CD4-positive, CD25-positive, alpha-beta regulatory T cell (primary cell): ENCODE measurements at places on chromosomes 7 and 10. TPM values are rescaled to one million over a fixed set of nuclear protein-coding genes. Genes with fewer than 3 reads are reported as not detected.

DNA sequence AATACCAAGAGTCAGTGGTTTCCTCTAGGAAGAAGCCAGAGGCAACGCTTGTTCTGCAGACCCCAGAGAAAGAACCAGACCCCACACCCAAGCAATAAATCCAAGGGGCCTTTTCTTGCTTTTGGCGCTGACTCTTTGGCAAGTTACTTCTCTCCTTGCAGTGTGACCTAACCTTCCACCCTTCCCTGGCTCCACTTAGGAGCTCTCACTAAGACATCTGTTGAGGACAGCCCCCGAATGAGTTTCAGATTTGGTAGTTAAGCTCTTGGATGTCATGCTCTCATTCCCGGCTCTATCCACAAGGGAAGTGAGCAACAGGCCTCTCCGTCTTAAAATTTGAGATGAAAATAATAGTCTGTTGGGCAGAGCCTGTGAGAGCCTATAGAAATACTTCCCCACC is 50.6 kb upstream of the FAM204A start:
- no peak overlapping the region for H3K27ac ChIP-seq
- peaks cover 1% of the 10 kb centered on the region for H3K27me3 ChIP-seq
- no peak overlapping the region for H3K4me3 ChIP-seq
- DNase-seq, result no peak
- H3K36me3 ChIP-seq, result no peaks in the 10 kb centered on the region
- H3K4me1 ChIP-seq, result no peaks in the 10 kb centered on the region

- H3K27ac ChIP-seq, result no peak overlapping the region
- no peaks in the 10 kb centered on the region for H3K4me1 ChIP-seq
- H3K27me3 ChIP-seq, result no peaks in the 10 kb centered on the region
- H3K4me3 ChIP-seq, result no peak overlapping the region
- DNase-seq, result no peak
- no peaks in the 10 kb centered on the region for H3K36me3 ChIP-seq
Observed at GRCh38 chr7:115340828-115341227, 418.9 kb downstream of the MDFIC start.

GRCh38 chr10:14625192-14625631 is 149.5 kb downstream of the FAM107B start:
- H3K27ac ChIP-seq, result no peak overlapping the region
- H3K27me3 ChIP-seq, result no peaks in the 10 kb centered on the region
- DNase-seq, result no peak
- no peak overlapping the region for H3K4me3 ChIP-seq
- H3K36me3 ChIP-seq, result no peaks in the 10 kb centered on the region

The NODAL gene
- 0.09 TPM for polyA plus RNA-seq

The PDE1C gene
- not detected for polyA plus RNA-seq

The OPTN gene
- 71.9 TPM for polyA plus RNA-seq

DNA sequence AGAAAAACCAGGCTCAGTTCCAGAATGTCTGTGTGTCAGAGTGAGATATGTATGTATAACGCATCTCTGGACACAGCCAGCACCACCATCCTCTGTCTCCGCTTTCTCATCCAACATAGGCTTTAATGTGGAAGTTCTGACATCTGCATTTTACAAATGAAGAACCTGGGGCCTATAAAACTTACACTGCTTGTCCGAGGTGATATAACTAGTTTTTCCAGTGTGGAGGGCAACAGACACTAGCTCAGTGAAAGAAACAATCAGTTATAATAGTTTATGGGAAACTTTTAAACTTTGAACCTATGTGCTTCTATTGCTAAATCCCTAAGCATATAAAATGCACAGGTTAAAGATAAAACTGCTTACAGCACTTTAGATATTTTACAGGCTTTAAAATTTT is 208.7 kb downstream of the CRPPA start:
- no peaks in the 10 kb centered on the region for H3K27me3 ChIP-seq
- H3K36me3 ChIP-seq, result no peaks in the 10 kb centered on the region
- no peak overlapping the region for H3K27ac ChIP-seq
- H3K4me3 ChIP-seq, result no peak overlapping the region
- H3K4me1 ChIP-seq, result no peaks in the 10 kb centered on the region

DNA sequence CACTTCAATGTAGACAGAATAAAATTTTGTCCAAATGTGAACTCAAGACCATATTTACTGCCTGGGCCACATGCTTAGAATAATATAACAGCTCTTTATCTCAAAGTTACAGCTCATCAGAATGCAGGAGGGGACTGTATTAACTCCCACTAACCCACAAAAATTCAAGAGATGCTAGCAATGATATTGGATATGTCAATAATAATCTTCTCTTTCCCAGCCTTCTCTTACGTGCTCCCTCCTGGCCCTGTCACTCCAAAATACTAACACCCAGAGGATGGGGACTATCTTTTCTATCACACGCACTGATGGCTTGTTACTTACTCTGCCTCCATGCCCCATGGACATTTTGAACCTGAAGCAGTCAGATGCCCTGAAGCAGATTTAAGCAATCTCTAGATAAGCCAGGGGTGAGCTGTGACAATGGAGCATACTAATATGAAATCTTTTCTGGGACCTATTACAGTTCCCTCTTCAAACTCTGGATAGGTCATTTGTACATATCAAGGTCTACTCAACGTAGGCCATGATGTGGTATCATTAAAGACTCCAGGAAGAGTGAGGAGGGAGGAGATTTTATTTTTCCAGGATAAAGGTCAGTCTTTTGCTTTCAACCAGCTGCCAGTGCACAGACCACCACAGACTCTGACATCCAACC is 803.0 kb downstream of the GRM8 start:
- H3K27me3 ChIP-seq, result no peaks in the 10 kb centered on the region
- H3K36me3 ChIP-seq, result no peaks in the 10 kb centered on the region
- no peak overlapping the region for H3K4me3 ChIP-seq
- DNase-seq, result no peak
- H3K4me1 ChIP-seq, result no peaks in the 10 kb centered on the region
- no peak overlapping the region for H3K27ac ChIP-seq

DNA sequence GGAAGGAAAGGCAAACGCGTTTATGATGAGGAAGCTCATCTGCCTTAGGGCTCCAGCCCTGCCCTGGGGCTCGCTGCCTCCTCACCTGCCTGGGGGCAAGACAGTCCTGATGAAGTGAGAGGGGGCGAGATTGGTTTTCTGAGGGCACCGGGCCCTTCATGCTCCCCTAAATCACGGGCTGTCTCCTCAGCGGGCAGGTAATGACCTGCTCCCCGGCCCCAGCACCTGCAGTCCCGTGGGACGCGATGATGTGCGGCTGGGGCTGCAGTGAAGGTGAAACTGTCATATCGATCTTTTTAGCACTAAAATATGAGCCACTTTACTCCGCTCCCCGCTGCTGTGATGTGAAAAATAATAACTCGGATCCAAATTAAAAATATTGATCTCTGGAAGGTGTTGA is 120.2 kb downstream of the INPP5A start:
- no peaks in the 10 kb centered on the region for H3K27me3 ChIP-seq
- H3K36me3 ChIP-seq, result no peaks in the 10 kb centered on the region
- H3K4me1 ChIP-seq, result no peaks in the 10 kb centered on the region

DNA sequence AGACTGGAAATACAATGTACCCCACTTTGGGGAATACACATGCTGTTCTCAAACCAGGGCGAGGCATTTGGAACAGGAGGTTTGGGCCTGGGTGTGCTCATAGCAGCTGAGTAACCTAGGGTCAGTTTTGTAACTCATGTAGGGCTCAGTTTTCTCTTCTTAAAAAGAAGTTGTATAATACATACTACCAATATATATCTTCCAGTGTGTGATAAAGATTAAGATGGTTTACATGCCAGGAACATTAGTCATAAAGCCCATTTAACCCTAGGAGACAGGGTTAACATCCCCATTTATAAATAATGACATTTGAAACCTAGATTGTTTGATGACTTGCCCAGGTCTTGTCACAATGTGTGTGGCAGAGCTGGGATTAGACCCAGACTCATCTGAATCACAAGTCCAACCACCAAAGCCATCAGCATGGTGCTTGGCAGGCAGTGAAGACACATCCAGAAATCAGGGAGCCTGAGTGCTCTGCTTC is 6.0 kb downstream of the AKR1B10 start:
- peaks cover 4% of the 10 kb centered on the region for H3K27me3 ChIP-seq
- no peak overlapping the region for H3K4me3 ChIP-seq
- no peaks in the 10 kb centered on the region for H3K4me1 ChIP-seq
- no peak for DNase-seq

DNA sequence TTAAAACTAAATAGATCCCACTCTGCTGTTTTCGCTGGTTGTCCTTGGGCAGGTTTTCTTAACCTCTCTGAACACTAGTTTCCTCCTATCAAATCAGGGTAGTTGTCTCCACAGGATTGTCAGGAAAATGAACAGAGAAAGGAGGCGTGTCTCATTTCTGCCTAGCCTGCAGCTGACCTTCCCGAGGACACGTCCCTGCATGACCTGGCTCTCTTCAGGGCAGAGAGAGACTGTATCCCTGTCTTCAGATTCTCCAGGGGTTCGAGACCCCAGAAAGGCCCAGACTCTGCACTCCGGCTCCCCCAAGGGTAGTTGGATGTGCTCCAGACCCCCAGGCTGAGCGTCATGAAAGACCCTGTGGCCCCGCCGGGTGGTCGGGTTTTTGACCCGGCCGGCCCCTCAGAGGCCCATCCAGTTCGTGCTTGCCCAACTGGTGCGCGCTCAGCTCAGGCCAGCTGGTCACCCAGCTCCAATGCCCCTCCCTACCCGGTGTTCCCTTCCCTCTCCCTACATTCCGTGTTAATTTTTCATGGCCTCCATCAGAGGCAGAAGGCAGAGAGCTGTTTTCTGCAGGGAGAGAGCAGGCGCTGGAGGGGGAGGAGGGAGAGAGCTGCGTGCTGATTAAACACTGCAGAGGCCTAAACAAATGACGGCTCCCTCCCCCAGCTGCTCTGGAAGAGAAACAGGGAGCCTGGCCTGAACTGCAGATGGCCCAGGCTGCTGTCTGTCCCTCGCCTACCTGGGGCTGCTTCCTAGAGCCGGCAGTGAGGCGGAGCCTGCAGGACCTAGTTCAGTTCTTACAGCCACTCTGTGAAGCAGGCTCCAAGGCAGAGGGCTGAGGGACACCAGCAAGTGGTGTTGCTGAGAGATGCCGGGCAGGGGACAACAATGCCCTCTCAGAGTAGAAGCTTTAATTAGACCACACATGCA is 86.2 kb upstream of the PPIF start:
- no peak for DNase-seq
- H3K4me1 ChIP-seq, result no peaks in the 10 kb centered on the region
- no peak overlapping the region for H3K27ac ChIP-seq
- no peak overlapping the region for H3K4me3 ChIP-seq

GRCh38 chr10:120650705-120651399 is 193.8 kb downstream of the PLPP4 start:
- DNase-seq, result no peak
- H3K4me1 ChIP-seq, result no peaks in the 10 kb centered on the region
- H3K4me3 ChIP-seq, result no peak overlapping the region
- H3K27ac ChIP-seq, result no peak overlapping the region
- H3K36me3 ChIP-seq, result no peaks in the 10 kb centered on the region
- H3K27me3 ChIP-seq, result no peaks in the 10 kb centered on the region

- H3K27me3 ChIP-seq, result no peaks in the 10 kb centered on the region
- no peaks in the 10 kb centered on the region for H3K36me3 ChIP-seq
- no peak for DNase-seq
- H3K4me1 ChIP-seq, result no peaks in the 10 kb centered on the region
Observed at GRCh38 chr10:117441361-117441760, 66.1 kb upstream of the PDZD8 start.

The CH25H gene
- 1.0 TPM for polyA plus RNA-seq

- no peak overlapping the region for H3K27ac ChIP-seq
- no peaks in the 10 kb centered on the region for H3K36me3 ChIP-seq
- no peaks in the 10 kb centered on the region for H3K4me1 ChIP-seq
- H3K4me3 ChIP-seq, result no peak overlapping the region
Observed at GRCh38 chr7:19248681-19249080, 103.5 kb upstream of the FERD3L start.

DNA sequence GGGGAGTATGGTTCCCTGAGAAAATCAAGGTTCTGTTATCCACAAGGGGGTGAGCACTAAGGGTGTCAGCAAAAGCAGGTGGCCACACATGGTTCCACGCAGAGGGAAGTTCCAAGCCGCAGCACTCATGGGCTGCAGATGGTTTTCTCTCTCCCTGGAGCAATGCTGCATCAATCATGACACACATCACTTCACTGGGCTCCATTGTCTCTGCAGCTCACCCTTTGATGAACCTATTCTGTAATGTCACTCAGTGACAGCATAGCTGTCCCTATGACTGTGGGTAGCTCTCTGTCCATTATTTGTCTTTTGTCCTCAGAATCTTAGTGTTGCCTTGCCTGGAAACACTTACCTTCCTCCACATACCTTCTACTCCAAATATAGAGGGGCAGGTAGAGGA is 34.8 kb downstream of the LRRC18 start:
- no peak for DNase-seq
- no peak overlapping the region for H3K27ac ChIP-seq
- no peaks in the 10 kb centered on the region for H3K36me3 ChIP-seq
- no peaks in the 10 kb centered on the region for H3K27me3 ChIP-seq

The AEBP1 gene
- 0.98 TPM for polyA plus RNA-seq

DNA sequence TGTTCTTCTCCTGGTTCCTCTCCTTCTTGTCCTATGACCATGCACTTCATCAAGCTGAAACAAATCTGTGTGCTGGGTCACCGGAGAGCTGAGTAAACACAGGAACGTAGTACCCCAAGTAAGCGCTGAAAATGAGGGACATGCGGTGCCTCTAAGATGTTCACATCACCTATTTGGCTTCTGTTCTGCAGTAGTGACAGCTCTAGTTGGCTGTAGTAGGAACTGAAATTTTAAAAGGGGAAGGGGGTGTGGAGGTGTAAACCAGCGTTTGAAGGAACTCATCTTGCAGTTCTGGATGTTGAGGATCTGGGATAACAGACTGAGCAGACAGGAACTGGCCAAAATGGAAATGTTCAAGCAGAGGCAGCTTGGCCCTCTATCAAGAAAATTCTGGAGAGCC is 85.2 kb downstream of the WNT2 start:
- H3K27ac ChIP-seq, result no peak overlapping the region
- no peak for DNase-seq
- H3K4me1 ChIP-seq, result no peaks in the 10 kb centered on the region
- H3K27me3 ChIP-seq, result no peaks in the 10 kb centered on the region
- no peaks in the 10 kb centered on the region for H3K36me3 ChIP-seq
- H3K4me3 ChIP-seq, result no peak overlapping the region

GRCh38 chr7:31997423-31997822 is 72.8 kb downstream of the PDE1C start:
- no peak for DNase-seq
- no peaks in the 10 kb centered on the region for H3K27me3 ChIP-seq
- H3K27ac ChIP-seq, result no peak overlapping the region
- H3K4me1 ChIP-seq, result no peaks in the 10 kb centered on the region
- H3K4me3 ChIP-seq, result no peak overlapping the region

GRCh38 chr10:25867321-25867720 is 66.7 kb upstream of the MYO3A start:
- H3K27ac ChIP-seq, result no peak overlapping the region
- no peaks in the 10 kb centered on the region for H3K4me1 ChIP-seq
- no peaks in the 10 kb centered on the region for H3K27me3 ChIP-seq

GRCh38 chr10:11354823-11355222 is 256.6 kb downstream of the USP6NL start:
- H3K4me3 ChIP-seq, result no peak overlapping the region
- no peak overlapping the region for H3K27ac ChIP-seq
- no peak for DNase-seq
- H3K36me3 ChIP-seq, result no peaks in the 10 kb centered on the region
- H3K27me3 ChIP-seq, result no peaks in the 10 kb centered on the region

- peaks cover 57% of the 10 kb centered on the region for H3K36me3 ChIP-seq
- H3K27ac ChIP-seq, result peak overlapping the region; percentile 96
- H3K4me3 ChIP-seq, result peak overlapping the region; percentile 26
Observed at GRCh38 chr10:71767420-71768035, 5.8 kb downstream of the VSIR start.
